Renal cortical epithelial cell (primary cell): ENCODE measurements at places on chromosomes 1 and 21. TPM values are rescaled to one million over a fixed set of nuclear protein-coding genes. Genes with fewer than 3 reads are reported as not detected.
A peak's percentile ranks its signal among the peaks of the same experiment; 100 is the strongest.

- DNase-seq: no peak
Observed at GRCh38 chr1:240468656-240469055, 143.3 kb downstream of the GREM2 start.

- DNase-seq: peak; percentile 85
Observed at GRCh38 chr1:212161231-212161781, 123.9 kb upstream of the PPP2R5A start.

FCGR2B gene
- not detected in 2 replicates for total RNA-seq

- DNase-seq: no peak
Observed at GRCh38 chr1:160800645-160801408, 4.9 kb downstream of the LY9 start.

CPLANE2 gene
- total RNA-seq: 3.3 and 10.8 TPM in 2 replicates

DNA sequence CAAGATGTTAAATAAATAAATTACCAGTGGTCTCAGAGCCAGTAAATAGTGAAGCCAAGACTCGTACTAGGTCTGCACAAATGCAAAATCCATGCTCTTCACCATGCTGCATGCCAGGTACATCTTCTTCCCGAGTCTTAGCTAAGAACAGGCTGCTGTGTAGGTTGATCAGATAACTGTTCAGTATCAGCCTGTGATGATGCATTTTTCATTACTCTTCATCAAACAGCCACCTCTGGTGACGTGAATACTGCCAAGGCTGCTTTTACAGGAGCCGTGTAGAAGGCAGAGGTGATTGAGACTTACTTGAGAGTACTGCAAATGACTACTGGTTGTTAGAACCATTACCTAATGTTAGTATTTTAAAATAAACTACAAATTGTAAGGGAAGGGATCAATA is 39.3 kb upstream of the HOOK1 start:
- no peak for DNase-seq

ACTA1 gene
- total RNA-seq: 0.10 TPM in 1 of 2 replicates, not detected in the other

- DNase-seq: no peak
Observed at GRCh38 chr1:61263905-61264824, 181.8 kb downstream of the NFIA start.

PDC gene
- not detected in 2 replicates for total RNA-seq

INSRR gene
- not detected in 2 replicates for total RNA-seq

GRCh38 chr1:206590025-206590758 is 22.1 kb downstream of the EIF2D start:
- DNase-seq: peak; percentile 75

DNA sequence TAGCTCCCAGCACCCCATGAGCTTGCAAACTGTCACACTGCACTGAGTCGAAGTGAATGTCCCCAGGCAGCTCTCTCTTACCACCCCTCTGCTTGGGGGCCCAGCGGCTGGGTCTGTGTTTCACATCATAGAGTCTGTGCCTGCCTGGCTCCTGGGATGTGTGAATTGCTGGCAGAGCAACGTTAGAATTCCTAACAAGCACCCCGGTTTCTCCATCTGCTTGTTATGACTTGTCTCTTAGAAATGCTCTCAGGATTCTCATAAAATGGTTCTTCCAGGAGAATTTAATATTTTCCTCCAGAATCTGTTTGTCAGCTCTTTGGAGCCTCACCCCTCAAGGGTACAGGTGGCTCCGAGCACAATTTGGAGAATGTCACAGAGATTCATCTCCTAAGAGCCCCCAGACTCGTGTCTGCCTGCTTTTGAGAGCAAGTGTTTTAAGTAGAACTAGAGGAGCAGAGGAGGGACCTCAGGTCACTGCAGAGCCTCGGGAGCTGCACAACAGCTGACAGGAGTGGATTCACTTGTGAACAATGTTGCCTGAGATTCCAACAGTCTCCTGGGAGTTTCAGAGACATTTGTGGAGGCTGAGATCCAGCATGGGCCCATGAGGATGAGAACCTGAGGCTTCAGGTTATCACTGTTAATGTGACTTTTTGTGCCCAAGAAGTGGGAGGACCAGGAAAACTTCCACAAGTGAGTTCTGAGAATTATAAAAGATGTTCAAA is 131.5 kb downstream of the KCNJ6 start:
- DNase-seq: no peak

DNA sequence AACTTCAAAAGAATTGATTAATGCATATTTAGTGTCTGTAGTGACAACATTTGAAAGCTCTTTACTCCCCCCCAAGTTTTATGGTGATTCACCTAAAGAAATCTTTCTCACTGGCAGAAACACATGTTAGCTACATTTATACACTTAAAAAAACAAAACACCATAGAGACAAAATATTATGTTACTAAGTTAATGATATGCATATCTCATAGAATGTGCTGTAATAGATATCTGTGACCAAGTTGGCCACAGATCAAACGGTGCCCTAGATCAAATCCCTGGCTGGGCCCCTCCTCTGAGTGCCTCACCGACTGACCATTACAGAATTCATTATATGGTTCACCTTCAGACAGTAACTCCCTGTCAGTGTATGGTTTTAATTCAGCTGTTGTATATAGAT is 322.1 kb upstream of the LYPLAL1 start:
- DNase-seq: no peak

- DNase-seq: no peak
Observed at GRCh38 chr21:42317341-42317741, 2.1 kb upstream of the TFF3 start.

GRCh38 chr1:213987422-213987926 is 299 bp upstream of the PROX1 start:
- DNase-seq: peak; percentile 14

NBPF20 gene
- total RNA-seq: 1.7 and 13.5 TPM in 2 replicates

GRCh38 chr1:234683861-234684632 is 74.1 kb upstream of the IRF2BP2 start:
- peak; percentile 94 for DNase-seq

CCDC185 gene
- 0.17 and 1.3 TPM in 2 replicates for total RNA-seq

- peak; percentile 54 for DNase-seq
Observed at GRCh38 chr1:218494449-218494852, 149.3 kb downstream of the TGFB2 start.

ZMYM1 gene
- total RNA-seq: 16.7 and 26.0 TPM in 2 replicates

DNA sequence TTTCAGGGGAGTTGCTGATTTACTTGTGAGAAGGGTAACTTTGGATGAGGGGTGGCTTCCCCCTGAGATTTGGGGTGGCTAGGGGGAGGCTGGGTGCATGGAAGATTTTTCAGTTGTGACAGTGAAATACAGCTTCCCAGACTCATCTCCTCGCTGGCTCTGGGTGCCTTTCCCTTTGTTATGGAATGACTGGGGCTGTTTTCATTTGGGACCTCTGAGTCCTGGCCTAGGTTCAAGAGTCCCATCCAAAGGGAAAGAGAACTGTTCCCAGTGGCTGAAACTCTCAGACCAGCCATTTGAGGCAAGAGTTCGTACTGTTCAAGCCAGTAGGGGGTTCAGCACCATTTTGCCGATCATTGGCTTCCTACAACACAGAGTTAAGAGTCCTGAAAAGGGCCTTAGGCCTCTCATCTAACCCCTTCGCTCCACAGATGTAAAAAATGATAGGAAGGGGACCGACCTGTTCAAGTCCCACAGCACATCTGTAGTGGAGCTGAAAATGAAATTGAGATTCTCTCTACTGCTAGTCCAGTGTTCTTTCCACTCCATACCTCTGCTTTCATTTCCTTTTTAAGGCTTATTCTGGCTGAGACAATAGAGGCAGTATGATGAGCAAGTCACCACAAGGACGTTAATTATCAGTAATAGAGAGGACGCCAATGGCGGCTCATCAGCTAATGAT is 958 bp downstream of the DDR2 start:
- DNase-seq: no peak

GRCh38 chr1:82560566-82560965 is 759.8 kb downstream of the ADGRL2 start:
- peak; percentile 25 for DNase-seq

PLEKHO1 gene
- total RNA-seq: 10.0 and 26.7 TPM in 2 replicates

HSPA6 gene
- 0.17 and 0.25 TPM in 2 replicates for total RNA-seq

CFHR5 gene
- total RNA-seq: not detected in 2 replicates

DNA sequence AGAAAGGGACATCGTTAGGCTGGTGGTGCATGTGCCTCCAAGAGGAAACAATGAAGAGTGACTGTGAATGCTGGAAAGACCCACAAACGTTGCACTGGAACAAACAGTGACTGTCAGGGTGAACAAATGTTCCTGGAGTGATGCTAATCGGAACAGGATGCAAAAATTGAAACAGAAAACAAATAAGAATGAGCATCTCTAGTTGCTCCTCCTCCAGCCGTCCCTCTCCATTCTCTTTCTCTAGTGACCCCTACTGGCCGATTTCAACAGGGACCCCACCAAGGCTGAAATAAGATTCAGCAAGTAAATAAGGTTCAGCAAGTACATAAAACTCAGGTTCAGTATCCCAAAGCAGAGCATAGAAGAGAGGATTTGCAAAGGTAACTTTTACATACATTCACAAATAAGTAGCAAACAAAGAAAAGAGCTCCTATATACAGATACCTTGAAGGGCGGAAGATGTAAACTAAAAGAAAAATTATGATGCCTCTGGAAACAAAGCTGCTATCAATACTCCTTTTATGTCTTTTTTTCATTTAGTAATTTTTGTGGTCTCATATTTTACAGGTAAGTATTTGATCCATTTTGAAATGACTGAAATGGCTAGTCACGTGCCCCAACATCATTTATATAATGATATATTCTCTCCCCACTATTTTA is 836.1 kb upstream of the ADAMTS5 start:
- peak; percentile 18 for DNase-seq

GRIK1 gene
- not detected in 2 replicates for total RNA-seq

C4BPA gene
- 0.05 TPM in 1 of 2 replicates, not detected in the other for total RNA-seq

GRCh38 chr1:164296172-164296571 is 262.8 kb upstream of the PBX1 start:
- DNase-seq: no peak

KIF26B gene
- 5.4 and 19.4 TPM in 2 replicates for total RNA-seq

DNA sequence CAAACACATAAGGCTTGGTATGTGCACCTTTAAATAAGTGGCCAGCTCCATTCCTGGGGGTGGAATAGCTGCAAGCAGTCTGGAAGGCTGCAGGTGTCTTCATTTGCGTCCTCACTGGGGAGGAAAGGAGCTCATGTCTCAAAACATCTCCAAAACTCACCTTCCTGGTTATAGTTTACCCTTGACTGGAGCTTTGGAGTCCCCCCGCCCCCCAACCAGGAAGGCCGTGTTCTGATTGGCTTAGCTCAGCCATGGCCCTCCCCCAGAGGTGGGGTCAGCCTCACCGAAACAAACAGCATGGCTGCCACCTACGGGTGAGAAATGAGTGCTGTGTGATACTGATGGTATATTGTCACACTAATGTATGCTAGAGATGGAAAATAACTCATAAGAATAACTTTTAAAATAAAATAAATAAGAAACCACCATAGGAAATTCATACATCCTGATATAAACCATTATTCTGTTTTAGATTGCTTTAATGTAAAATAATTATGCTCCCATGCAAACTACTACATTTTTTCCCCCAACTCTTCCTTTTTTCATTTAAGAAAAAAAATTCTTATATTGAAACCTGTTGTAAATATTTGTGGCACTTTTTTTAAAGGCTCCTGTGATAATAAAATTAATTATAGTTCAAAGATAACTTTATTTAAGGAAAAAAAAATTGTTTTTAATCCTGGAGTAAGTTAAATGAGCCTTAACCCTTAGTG is 90.8 kb downstream of the ZP4 start:
- DNase-seq: peak; percentile 64
